Stimulated activated CD4-positive, alpha-beta T cell treated with anti-CD3 and anti-CD28 coated beads, Interleukin-1b, Interleukin-23, amount 100 ng/mL, for 1 hour (primary cell): ENCODE measurements at places on chromosomes 2 and 18.

GRCh38 chr2:158717366-158718195 is 77.5 kb upstream of the DAPL1 start:
- no peak for DNase-seq

GRCh38 chr2:118319271-118319684 is 231.0 kb downstream of the INSIG2 start:
- no peak for DNase-seq

DNA sequence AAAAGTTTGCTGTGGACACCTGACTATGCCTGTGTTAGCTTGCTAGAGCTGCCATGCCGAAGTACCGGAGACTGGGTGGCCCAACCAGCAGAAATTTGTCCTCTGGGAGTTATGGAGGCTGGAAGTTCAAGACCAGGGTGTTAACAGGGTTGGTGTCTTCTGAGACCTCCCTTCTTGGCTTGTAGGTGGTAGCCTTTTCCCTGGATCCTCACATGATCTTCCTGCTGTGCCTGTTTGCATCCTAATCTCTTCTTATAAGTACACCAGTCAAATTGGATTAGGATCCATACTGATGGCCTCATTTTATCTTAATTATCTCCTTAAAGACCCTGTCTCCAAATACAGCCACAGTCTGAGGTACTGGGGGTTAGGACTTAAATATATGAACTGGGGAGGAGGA is 845 bp downstream of the TMEM177 start:
- no peak for DNase-seq

GRCh38 chr18:49411928-49412327 is 48.5 kb downstream of the DYM start:
- DNase-seq, result no peak

- no peak for DNase-seq
Observed at GRCh38 chr2:27798948-27799645, 27.6 kb downstream of the MRPL33 start.

DNA sequence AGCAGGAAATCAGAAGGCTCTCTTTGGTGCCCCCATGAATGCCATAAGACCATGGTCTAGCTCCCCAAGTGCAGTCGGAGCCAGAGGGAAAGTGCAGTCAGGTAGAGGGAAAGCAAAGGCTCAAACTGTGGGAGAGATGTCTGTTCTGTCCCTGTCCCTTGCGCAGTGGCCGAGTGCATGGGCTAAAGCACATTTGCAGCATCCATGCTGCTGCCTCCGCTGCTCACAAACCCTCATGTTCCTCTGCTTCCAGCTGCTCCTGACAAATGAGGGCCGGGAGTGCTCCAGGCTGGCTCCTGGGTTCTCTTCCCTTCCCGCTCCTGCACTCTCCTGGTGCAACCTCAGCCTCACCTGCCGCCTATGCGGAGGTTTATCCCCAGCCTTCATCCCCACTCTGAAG is 34.2 kb downstream of the SCTR start:
- no peak for DNase-seq

DNA sequence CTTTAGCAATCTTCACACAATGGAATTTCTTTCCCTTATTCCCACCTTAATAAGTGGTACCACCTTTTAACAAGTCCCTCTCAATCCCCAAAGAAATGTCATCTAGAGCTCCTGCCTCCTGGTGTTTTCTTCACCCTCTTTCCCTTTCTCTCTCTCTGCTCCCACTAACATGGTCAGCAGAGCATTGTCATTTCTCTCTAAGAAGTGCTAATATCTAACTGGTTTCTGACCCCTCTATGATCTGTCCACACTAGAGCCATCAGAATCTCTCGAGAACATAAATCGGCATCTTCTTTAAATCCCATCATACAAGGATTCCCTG is 161.2 kb upstream of the DTNA start:
- DNase-seq, result no peak

DNA sequence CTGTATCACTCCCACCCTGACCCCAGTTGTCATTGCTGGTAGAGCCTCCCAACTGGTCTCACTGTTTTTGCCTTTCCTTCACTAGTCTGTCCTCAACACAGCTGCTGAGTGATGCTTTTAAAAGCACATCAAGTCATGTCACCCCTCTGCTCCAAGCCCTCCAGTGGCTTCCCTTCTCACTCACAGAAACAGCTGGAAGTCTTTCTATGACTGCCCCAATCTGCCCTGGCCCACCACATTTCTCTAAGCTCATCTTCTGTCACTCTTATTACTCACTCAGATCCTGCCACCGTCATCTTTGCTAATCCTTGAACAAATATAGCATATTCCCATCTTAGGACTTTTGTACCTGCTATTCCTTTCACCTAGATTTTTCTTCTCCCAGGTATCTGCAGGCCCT is 242.6 kb upstream of the RBBP8 start:
- no peak for DNase-seq

- DNase-seq, result no peak
Observed at GRCh38 chr2:37782721-37783371, 111.4 kb upstream of the CDC42EP3 start.

GRCh38 chr2:217521820-217522219 is 481.0 kb downstream of the TNS1 start:
- DNase-seq, result no peak

DNA sequence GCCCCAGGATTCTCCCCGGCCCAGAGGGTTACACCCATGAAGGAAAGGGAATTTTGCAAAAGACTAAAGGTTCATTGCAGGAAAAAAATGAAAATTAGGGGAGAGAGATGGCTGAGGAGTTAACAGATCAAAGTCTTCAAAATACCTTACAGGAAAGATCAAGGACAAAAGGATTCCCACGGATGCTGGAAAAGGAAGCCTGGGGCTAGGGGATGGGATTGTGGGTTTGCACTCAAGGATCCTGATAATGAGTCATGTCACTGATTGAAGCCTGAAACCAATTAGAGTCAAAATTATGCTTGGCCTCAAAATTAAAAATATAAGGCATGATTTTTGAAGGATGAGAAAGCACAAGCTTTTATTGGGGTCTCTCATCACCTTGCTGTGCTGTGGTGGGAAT is 32.6 kb upstream of the COPS8 start:
- DNase-seq, result no peak

GRCh38 chr18:37156330-37156942 is 327.5 kb downstream of the KIAA1328 start:
- no peak for DNase-seq

- peak; percentile 34 for DNase-seq
Observed at GRCh38 chr2:120343433-120344105, 2.4 kb upstream of the INHBB start.

DNA sequence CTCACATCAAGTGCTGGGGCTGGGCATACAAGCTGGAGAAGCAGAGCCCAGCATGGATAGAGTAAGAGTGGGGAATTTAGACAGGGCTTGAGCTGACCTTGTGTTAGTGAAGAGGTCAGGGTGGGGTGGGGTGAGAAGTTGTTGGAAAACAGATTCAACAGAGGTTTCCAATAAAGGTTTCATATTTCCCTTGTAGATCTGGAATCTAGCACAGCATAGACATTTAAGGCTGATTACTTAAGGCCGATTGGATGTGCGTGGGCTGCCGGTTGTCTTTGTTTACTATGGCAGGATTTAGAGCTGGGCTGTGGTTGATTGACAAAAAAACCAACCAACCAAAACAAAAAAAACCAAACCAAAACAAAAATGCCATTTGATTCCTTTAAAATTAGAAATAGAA is 114.9 kb upstream of the SEC11C start:
- DNase-seq, result no peak

DNA sequence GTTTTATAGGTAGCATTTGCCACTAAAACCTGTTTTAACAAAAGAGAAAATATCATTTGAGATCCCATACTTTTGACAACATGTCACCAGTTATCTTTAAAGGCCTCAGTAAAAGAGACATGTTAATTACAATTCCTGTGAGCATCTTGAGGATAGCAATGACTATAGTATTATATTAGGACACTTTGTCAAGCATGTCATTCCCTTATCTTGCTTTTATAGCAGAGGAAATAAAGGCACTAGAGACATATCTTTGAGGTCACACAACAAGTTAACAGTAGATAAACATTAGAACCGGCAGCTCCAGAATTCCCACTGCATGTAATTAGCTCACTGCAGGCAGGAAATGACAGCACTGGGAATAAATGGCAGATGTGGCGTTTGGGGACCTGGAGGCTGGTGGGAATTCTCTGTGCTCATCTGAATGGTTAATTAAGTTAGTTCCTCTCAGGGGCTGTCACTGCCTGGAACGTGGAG is 25.9 kb downstream of the LYPD6B start:
- no peak for DNase-seq

DNA sequence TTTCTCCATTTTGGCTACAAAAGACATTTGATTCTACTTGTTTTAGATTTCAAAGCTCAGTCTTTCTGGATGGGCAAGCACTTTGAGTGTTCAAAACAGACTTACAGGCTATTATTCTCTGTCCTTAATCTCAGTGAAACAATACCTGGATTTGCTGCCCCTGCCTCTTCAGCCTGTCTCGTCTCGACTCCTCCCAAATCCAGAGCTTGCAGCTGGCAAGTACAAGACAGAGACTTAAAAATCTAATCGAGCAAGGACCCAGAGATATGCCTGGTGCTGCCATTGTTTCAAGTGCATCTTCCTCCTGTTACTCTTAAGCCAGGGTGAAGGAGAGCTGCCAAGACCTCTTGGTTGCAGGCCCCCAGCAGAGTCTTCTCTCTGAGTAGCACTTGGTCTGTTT is 59.2 kb downstream of the LRRC30 start:
- DNase-seq, result no peak

GRCh38 chr2:154173919-154174318 is 302.2 kb downstream of the GALNT13 start:
- DNase-seq, result no peak

- DNase-seq, result no peak
Observed at GRCh38 chr2:6234702-6235101, 542.5 kb downstream of the SOX11 start.

DNA sequence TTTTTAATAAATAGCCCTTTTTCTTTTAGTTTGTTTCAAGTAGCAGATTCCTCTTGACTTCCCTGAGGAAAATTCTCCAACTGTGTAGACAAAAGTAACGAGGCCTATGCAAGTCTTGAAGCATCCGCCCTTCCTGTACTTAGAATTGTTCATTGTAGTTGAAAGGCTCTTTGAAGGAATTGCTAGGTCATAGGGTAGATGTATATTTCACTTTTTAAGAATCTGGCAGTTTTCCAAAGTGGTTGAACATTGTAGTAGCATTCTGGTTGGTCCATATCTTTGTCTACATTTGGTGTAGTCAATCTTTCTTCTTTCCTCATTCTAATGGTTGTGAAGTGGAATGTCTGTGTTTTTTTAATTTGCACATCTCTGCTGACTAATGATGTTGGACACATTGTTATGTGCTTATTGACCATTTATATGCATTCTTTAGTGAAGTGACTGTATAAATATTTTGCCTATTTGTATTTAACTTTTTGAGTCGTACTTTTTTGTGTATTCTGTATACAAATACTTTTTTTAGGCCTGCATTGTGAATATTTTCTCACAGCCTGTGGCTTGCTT is 5.6 kb upstream of the SERPINB11 start:
- no peak for DNase-seq

- no peak for DNase-seq
Observed at GRCh38 chr2:103809415-103809814, 1044.5 kb upstream of the POU3F3 start.

GRCh38 chr2:97870396-97870843 is 125.3 kb downstream of the TMEM131 start:
- no peak for DNase-seq

- DNase-seq, result no peak
Observed at GRCh38 chr2:169285531-169286235, 76.7 kb downstream of the LRP2 start.

DNA sequence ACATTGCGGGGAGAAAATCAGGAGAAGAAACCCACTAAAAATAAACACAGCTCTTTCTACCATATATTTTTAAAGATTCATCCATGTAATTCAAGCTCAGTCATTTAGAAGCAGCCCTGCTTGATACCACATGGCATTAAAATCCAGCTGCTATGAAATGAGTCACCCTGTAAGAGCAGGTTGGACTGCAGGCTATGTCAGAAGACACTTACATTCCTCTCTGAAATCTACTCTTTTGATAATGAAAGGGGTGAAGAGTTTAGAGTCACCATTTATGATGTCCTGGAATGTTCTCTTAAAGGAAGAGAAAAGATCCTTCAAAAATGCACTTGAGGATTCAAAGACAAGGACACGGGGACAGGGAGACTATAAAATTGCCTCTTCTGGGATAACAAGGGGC is 100.6 kb upstream of the APCDD1 start:
- DNase-seq, result no peak

DNA sequence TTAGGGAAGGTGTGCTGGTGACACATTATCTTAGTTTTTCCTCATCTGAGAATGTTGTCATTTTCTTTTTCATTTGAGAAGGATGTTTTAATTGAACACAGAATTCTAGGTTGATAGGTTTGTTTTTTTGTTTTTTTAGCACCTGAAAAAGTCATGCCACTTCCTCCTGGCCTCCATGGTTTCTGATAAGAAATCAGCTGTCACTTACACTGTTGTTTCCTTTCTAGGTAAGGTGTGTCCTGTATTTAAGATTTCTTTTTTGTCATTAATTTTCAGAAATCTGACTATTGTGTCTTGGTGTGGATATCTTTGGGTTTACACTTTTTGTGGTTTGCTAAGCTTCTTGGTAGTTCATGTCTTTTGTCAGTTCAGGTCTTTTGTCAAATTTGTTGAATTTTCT is 99.3 kb downstream of the ROCK1 start:
- DNase-seq, result no peak

DNA sequence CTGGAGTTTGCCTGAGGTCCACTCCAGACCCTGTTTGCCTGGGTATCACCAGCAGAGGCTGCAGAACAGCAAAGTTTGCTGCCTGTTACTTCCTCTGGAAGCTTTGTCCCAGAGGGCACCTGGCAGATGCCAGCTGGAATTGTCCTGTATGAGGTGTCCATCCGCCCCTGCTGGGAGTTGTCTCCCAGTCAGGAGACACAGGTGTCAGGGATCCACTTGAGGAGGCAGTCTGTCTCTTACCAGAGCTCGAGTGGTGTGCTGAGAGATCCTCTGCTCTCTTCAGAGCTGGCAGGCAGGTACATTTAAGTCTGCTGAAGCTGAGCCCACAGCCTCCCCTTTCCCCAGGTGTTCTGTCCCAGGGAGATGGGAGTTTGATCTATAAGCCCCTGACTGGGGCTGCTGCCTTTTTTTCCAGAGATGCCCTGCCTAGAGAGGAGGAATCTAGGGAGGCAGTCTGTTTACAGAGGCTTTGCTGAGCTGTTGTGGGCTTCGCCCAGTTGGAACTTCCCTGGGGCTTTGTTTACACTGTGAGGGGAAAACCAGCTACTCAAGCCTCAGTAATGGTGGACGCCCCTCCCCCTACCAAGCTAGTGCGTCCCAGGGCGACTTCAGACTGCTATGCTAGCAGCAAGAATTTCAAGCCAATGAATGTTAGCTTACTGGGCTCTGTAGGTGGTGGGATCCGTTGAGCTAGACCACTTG is 34.7 kb downstream of the TFPI start:
- no peak for DNase-seq

- no peak for DNase-seq
Observed at GRCh38 chr18:59821983-59822382, 77.8 kb upstream of the PMAIP1 start.

GRCh38 chr2:15957881-15958713 is 17.7 kb downstream of the MYCN start:
- no peak for DNase-seq
